ENCODE measurements at places on chromosomes 2 and 18.

DNA sequence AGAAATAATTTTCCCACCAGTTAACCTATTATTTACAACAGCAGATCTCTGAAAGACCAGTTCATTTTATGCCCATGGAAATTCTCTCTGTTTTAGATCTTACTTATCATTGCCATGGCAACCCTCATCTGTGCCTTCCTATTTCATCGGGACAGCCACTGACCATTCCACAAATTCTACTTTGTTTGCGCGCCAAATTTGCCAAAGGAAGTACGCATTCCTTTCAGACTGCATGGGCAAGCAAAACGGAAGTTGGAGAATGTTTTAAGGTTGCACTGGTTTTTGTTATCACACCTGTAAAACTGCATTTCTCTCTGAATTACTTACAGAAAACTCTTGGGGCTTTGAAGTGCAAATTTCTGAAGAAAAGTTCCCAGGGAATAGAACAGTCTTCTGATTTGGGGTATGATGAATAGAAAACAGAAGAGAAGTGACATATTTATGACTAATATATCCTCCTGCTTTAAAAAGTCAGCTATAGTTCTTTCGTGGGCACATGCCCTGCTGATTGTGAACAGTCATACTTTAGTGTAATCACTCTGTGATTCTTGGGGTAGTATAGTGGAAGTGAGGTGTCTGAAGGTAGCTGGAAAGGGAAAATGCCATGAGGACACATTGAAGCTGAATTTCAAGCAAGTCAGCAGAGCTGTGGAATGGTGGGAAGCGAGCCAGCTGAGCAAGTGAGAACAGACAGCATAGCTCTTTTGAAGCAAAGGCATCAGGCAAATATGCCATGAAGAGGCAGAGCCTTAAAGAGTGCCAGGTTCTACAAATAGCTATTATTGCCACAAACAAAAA is 20.9 kb downstream of the NETO1 start:
- no peak for DNase-seq

DNA sequence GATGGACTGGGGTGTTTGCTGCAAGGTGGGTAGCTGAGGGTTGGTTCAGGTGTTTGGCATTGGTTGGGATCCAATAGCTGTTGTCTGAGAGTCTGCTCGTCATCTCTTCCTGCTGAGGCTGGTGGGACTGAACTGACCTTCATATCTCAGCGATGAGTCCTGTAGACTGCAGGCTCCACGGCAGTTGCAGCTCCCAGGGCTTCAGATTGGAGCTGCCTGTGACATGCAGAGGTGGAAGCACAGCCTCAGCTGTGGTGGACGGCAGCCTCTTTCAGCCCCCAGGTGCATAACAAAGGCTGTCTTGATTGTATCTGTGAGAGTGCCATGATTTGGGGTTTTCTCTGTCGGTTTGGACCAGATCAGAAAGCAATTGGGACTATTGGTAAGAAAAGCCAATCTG is 3.9 kb upstream of the IL1R2 start:
- DNase-seq: no peak

DNA sequence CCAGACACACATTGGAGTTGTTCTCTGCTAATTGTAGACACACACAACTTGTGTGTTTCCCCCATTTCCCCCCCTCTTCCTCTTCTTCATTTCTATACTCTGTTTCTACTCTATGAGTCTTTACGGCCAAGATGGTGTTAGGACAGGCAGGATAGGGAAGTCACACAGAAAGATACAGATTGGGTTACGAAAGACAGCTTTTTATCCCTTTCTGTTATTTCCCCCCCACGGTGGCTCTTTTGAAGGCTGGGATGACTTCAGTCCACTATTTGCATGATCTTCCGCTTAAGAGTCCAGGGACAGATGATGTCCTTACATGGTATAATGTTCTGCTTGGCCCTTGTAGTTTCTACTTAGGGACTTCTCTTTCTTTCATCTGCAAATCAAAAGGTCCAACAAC is 1.6 kb upstream of the EMILIN2 start:
- DNase-seq: no peak

DNA sequence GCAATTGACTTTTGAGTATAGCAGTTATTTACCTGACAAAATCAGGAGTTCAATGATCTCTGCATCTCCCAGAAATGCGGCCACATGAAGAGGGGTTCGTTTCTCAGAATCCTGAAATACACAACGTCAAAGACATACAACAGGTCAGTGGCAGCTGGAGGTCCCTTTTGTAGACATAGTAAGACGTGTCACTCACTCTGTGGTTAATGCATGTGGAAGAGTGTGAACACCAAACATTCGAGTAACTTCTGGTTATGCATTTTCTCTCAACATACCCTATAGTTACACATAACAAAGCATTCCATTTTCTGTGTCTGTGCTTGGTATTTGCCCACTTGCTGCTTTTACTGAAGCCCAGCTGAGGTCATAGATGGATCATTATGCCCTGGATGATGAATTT is 163.6 kb downstream of the ANKRD44 start:
- no peak for DNase-seq

DNA sequence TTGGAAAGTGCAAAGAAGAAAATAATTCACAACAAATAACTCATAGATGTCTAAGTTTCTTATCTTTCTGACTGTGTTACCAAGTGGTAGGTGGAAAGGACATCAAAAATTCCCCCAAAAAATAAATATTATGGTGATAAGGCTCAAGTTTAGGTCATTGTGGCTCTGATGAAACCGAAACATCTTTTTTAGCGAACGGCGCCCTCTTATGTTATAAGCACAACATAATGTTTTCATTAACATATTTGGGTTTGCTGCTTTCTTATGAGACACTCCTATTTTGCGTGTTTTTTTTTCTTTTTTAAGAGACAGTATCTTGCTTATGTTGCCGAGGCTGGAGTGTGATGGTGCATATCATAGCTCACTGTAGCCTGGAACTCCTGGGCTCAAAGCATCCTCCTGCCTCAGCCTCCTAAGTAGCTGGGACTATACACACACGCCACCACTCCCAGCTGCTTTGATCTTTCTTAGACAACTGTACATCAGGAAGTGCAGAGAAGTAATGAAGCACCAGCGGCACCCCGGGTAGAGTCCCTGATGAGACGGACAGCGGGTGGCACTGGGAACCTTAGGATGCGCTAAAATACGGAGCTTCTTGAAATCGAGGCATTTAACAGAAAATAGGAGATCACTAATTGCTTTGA is 38.5 kb upstream of the SLC35G4 start:
- DNase-seq: no peak

GRCh38 chr18:28040716-28041115 is 136.2 kb downstream of the CDH2 start:
- DNase-seq: no peak

- no peak for DNase-seq
These were observed 35.7 kb upstream of the TAF4B start for GRCh38 chr18:26190506-26190905.

DNA sequence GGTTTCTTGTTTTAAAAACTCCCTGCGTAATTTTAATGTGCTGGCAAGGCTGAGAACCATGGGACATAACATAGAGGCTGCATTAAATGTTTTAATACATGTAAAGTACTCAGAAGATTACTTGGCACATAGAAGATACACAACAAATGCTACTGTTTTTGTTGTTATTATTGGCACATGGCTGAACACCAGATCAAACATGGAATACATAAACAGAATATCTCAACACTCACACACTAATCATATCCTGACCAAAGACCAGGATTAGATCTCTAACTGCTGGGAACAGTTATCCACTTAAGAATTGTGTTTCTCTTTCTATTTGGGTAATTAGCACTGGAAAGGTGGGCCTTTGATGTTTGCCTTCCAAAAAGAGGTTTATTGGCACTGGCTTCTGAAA is 69.3 kb downstream of the KCNE4 start:
- DNase-seq: no peak

DNA sequence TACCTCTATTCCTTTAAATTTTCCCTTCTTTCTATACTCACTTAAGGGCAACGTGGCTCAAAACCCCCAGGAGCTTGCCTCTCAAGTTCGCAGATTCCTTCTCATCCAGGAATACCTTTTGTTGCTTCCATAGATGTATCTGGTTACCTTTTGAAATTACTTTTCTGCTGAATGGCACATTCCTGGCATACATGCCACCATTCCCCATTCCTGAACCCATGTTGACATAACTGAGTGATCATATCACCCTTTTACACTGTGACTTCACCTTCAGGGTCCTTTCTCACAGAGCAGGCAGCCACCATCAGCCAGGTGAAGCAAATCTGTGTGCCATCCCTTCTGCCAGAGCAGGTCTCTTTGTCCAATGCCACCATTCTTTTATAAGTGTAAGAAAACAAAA is 615.8 kb downstream of the ARHGAP15 start:
- DNase-seq: no peak

GRCh38 chr2:190997526-190998113 is 16.4 kb downstream of the STAT1 start:
- no peak for DNase-seq

GRCh38 chr18:8367217-8367988 is 241.8 kb upstream of the RAB12 start:
- DNase-seq: peak; percentile 71

- no peak for DNase-seq
These were observed 324.1 kb upstream of the SYT4 start for GRCh38 chr18:43601432-43601831.

DNA sequence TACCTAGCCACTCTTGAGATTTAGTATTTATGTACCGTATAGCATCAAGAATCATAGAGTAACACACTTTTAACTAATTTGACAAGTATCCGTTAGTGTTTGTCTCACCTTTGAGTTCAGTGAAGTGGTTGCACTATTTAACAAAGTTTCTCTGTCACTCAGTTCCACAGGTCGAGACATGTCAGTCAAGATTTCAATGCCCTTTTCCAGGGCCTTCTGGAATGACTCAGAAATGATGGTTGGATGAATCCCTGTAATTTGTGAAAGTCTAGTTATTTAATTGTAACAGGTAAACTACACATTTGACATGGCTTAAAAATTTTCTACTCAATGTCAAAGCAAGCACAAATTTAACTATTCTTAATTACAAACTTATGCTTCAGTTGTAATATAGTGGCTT is 9.7 kb downstream of the CCT4 start:
- no peak for DNase-seq

DNA sequence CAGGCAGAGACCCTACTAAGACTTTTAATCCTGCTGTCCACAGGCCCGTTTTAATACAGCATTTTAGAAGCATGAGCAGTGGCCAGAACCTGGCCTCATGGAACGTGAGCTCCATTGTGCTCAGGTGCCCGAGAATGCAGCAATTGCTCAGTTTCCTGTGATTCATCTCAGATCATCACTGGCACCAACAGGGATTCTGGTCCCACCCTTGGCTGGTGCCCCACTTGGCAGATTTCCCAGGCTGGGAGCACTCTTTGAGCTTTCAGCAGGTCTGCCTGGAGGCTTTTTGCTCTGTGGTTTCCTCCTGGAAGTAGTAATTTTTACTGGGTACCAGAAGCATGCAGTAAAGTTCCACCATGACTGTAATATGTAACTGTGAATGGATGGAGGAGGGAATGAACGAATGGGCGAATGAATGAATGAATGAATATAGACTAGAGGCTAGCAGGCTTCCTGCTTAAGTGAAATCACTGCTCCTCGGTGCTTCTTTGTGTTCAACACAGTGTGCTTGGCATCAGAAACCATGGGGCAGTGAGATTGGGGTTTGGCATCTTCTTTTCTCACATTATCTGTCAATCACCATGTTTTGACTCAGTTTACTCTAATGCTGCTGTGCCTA is 312.9 kb downstream of the PRKCE start:
- DNase-seq: peak; percentile 9

- DNase-seq: no peak
These were observed 116.4 kb downstream of the ZNF516 start for GRCh38 chr18:76378526-76379215.

- no peak for DNase-seq
These were observed 144.9 kb downstream of the TNS1 start for GRCh38 chr2:217857624-217858506.

- DNase-seq: no peak
These were observed 143.7 kb downstream of the TPO start for GRCh38 chr2:1556776-1557466.

DNA sequence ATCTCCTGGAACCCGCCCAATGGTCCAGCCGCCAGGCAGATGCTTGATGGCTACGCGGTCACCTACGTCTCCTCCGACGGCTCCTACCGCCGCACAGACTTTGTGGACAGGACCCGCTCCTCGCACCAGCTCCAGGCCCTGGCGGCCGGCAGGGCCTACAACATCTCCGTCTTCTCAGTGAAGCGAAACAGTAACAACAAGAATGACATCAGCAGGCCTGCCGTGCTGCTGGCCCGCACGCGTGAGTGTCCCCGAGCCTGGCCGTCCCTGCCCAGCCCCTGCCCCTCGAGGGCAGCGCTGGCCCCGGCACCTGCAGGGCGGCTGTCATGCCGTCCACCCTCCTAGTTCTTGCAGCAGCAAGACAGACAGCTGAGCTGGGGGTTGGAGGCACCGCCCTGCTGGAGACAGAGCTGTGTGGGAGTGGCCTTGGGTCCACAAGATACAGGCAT is 36.7 kb downstream of the MTERF4 start:
- no peak for DNase-seq

DNA sequence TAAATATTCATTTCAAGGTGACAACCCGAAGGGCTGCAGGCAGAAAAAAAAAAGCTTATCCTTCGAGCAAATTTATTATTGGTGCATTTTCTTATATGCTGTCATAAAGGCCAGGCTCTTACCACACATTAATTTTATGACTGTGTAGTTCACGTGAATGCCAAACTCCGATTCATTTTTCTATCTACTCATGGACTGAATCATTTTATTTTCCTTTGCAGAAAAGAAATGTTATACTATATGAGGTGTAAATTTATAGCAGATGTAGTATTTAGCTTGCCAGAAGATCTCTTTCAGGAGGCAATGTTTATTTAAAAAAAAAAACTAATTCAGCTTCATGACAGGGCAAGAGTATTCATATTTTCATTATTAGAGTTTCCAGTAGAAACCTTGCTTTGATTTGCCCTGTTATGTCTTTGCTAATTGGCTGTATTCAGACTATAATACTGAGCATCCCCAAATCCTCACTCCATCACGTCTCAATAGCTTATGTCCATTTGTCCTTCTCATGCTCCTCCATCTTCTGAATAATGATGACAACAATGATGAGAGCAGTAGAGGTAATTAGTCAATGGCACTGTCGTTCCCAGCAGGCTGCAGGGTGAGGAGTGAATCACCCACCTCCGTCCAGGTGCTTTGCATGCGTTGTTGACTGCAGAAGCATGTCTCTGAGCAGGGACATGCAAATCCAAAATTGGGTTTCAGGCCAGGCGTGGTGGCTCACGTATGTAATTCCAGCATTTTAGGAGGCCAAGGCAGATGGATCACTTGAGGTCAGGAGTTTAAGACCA is 101.1 kb upstream of the RAB12 start:
- DNase-seq: no peak

DNA sequence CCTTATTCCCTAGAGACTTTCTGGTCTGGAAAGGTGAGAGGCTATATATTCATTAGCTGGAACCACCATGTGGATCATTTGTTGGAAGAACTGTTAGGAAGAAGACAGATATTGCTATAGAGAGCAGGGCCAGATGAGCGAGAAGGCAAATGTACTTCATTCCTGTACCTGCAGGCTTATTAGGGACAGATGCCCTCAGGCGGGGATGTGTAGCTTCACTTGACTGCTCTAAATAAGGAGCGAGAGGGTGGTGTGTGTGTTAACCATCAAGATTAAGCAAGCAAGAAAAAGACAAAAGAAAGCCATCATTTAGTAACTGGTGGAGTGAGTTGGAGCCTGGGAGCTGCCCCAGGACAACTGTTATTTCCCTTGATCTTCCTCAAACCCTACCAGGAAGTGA is 36.4 kb downstream of the NEDD4L start:
- DNase-seq: no peak

GRCh38 chr2:121816797-121817196 is 61.3 kb downstream of the TSN start:
- DNase-seq: no peak

- no peak for DNase-seq
These were observed 41.1 kb upstream of the SCG2 start for GRCh38 chr2:223643309-223643708.
